Brain microvascular endothelial cell (primary cell): ENCODE measurements at places on chromosomes 13 and 19.

- no peak for DNase-seq
Measured at GRCh38 chr13:46675016-46675415, 121.9 kb downstream of the ESD start.

GRCh38 chr19:23241419-23241818 lies 8.8 kb downstream of the ZNF724 start:
- no peak for DNase-seq

DNA sequence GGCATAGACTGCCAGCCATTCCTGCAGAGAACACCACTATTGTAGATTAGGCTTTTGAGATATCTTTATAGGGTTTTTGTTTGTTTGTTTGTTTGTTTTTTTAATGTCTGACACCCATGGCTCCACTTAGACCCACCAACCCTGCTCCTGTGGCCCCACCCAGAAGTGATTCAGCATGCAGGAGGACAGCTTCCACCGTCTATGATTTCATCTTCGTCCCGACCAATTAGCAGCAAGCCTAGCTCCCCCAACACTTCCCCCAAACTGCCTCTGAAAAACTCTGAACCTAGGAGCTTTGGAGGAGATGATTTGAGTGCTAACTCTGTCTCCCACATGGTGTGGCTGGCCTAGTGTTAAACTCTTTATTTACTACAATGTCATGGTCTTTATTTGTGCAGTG lies 108.3 kb upstream of the RXFP2 start:
- DNase-seq: no peak

DNA sequence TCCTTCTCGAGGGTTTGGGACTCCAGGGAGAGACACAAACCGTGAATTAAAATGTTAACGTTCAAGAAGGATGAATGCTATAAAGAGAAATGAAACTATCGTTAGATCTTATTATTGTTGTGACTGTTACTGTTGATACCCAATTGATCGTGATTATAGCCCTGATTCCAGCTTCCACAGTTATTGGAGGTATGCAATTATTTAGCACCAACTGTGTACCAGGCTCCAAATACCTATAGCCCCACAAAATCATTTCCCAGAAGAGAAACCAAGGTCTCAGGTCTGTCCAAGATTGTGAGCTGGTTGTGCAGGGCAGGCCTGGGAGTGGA lies 30.1 kb upstream of the NFIC start:
- no peak for DNase-seq

GRCh38 chr13:103157434-103158145 lies 91.4 kb upstream of the SLC10A2 start:
- no peak for DNase-seq

GRCh38 chr13:57629391-57629804 lies 2.1 kb upstream of the PCDH17 start:
- no peak for DNase-seq

DNA sequence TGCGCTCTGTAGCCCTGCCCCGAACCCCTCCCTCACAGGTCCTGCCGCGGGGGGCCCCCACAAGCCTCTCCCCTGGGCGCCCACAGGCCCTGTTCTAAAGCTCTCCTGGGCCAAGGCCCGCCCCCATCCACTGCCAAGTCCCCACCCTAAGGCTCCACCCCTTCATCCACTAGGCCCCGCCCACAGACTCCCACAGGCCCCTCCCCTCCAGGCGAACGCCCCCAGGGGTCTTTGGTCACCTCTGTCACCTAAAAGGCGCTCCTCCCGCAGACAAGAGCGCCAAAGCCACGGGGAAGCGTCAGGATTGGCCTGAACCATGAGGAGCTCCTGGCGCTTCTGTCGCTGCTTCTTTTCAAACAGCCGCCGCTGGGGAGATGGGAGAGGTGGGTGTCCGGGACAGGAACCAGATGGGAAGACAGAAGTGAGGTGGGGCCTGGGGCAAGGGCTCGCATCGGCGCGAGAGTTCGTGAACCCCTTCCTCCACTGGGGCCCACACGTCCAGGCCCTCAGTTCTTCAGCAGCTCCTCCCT lies 2.3 kb downstream of the TULP2 start:
- no peak for DNase-seq

- DNase-seq: no peak
Measured at GRCh38 chr13:87684850-87685742, 13.9 kb downstream of the SLITRK5 start.

GRCh38 chr13:73075546-73075945 lies 16.7 kb downstream of the KLF5 start:
- DNase-seq: no peak

DNA sequence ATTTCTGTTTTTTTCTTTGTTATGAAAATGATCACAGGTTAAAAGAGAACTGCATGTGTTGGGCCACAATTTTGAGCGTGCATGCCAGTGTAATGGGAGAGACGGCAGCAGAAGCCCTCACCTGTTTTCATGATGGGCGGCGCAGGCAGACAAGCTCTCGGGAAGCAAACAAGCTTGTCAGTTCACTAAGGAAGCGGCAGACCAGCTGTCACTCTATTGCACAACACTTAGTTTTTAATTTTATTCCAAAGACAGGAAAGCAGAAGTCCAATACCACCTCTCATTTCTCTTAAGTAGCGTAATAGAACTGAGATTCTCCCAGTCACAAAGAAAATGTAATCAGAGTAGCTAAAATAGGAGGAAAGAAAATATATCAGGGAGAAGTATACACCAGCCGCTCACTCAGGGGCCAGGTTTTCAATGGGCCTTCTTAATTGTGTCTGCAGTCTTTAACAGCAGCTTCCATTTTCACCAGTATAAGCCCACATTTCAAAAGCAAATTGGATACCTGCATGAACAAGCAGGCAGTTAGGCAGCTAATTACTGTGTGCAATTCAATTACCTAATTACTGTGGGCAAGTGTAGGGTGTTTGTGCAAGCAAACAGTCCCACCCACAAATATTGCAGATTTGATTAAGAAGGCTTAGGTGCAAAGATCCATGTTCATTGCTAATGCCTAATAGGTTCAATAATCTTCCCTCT lies 711.4 kb downstream of the DIAPH3 start:
- DNase-seq: no peak

DNA sequence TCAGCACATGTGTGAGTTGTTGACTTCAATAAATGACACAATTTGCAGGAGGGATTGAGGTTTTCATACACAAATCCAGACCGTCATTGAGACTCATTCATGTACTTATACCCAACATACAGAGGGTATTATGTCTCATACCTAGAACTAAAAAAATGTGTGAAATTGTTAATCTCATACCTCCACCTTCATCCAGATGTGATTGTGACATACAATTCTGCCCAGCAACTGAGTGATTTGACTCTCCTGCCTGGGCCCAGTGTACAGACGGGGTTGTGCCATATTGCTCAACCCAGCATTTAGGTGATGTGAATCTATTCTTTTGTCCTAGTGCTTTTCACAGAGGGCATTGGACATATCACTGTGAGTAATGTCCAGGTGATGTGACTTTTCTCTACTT lies 12.6 kb upstream of the ZNF681 start:
- no peak for DNase-seq

DNA sequence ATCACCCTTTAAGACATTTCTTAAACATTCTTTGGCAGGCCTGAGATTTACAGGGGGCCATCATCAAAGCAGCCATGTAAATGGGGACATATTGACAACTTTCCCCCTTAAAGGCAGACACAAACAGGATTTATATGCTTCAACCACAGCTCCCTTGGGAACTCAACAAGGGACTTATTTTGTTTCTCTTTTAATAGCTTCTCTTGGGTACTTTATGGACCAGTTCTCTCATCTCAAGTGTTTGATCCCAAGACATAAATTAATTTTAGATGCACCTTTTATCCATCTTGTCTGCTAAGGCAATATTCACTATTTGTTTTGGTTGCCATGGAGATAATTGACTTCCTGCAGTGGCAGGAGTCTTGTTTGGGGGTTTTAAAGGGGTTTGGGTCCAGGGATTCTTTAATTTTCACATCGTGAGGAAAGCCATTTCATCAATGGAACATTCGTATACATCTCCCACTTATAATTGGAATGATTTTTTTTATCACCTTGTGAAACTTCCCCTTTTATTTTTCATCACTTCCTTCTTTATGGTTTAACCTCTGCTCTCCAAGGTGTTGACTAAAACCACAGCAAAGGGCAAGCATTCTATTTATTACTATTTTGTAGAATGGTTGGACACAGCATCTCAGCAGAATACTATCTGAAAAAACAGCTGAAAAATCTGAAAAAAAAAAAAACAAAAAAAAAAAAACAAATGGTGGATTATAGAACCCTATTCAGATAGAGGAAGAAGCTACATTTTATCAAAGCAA lies 726.0 kb downstream of the DIAPH3 start:
- DNase-seq: no peak

GRCh38 chr19:49997709-49998108 lies 27.5 kb downstream of the VRK3 start:
- peak; percentile 22 for DNase-seq

- no peak for DNase-seq
Measured at GRCh38 chr13:48804821-48805601, 151.3 kb downstream of the CYSLTR2 start.

GRCh38 chr19:3684054-3684816 lies 16.0 kb downstream of the PIP5K1C start:
- DNase-seq: peak; percentile 95

- no peak for DNase-seq
Measured at GRCh38 chr19:31671411-31672035, 322.3 kb upstream of the TSHZ3 start.
